CD4-positive, alpha-beta T cell treated with Interleukin-4 for 1 hour (primary cell): ENCODE measurements at places on chromosomes 1 and 21.

DNA sequence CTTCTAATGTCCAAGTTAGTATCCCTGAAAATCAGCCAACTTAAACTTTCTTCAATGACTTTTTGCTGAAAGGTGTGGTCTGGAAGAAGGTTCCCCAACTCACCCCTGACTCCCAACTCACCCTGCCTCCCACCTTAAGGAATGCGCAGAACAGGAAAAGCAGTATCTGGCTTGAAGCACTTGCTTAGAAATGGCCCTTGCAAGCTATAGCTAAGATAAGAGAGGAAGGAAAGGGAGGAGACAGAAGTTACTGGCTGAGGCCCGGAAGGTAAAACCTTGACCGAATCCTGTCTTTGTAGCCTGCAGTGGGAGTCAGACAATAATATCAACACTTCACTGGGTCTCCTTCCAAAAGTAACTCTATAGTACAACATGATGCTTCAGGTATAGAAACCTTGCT is 2.9 kb downstream of the CYYR1 start:
- no peak for DNase-seq

- no peak for DNase-seq
Observed at GRCh38 chr1:201285846-201286245, 2.5 kb downstream of the PKP1 start.

- no peak for DNase-seq
Observed at GRCh38 chr1:51222136-51222787, 13.8 kb upstream of the RNF11 start.

DNA sequence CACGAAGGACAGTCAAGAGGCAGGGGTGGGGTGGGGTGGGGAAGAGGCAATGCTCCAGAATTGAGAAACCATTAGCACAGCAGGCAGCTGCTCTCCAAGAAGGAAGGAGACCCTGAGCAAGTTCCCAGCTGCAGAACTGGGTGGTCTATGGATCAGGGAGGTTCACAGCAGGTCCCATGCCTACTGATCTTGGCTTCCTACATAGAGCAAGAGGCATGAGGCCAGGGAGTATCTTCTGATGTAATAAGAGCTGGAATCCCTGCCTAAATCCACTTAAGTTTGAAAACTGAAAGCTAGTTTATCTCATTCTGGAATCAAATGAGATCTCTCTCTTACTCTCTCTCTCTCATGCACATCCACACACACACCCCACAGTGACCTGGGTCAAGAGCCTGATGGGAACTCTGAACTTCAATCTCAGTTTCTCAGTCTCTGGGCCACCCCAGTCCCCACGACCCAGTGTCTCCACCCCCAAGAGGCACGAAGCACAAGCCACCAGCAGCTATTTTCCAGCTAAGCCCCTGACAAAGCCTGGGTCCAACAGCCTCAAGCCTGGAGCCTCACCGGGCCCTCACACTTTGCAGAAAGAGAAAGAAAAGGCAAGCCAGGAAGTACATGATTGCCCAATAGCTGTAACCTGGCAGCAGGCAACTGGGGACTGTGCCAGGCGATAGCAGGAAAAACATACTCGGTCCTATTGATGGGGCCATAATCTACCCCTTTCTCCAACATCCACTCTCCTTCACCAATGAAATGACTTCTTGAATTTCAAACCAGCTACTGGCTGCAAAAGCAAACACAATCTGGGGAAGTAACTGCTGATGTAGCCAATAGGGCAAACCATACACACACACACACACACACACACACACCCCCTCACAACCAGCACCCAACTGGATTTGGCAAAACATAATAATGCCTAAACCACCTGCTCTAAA is 2.2 kb downstream of the NUAK2 start:
- DNase-seq: peak; percentile 22

GRCh38 chr1:29849991-29850757 is 613.9 kb downstream of the PTPRU start:
- DNase-seq: no peak

DNA sequence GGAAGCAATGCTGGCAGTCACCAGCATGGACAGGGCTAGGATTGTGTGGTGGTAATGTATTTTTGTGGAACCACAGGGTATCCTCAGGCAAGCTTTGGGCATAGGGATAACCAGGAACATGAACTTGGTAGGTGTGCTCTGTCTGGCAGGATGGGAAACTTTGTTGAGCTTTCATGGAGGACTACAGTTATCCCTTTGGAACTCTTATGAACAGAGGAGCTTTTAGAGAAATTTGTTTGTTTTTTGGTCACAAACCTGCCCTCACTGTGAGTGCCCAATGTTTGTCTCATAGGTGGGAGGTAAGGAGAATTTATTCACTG is 54.4 kb downstream of the MACF1 start:
- DNase-seq: no peak

DNA sequence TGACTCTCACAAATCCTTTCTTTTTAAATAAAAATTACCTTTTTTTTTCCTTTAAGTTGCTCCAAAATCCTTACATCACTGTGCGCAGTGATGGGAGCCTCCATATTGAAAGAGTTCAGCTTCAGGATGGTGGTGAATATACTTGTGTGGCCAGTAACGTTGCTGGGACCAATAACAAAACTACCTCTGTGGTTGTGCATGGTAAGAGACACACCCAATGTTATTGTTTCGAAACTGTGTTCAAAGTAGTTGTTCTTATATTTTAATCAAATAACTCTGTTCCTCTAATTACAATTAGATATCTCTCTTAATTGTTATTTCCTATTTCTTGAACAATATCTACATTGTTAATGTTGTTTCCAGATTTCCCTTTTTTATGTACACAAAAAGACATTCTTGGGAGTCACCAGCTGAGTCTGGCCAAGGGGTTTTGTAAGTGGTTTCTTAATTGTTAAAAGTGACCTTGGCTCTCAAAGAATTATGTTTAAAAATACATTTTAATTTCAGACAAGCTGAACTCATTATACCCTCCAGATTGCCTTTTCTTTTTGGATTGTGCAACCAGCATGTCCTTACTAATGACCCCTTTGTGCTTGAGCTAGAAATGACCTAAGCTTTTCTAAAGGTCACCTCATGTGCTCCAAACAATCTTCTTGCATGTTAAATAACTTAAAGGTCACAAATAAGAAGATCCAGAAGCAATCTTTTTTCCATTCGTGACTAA is 250.1 kb downstream of the HMCN1 start:
- DNase-seq: no peak
